ENCODE measurements at places on chromosomes 7 and 10.

- peak; percentile 66 for DNase-seq
These were observed 117.6 kb downstream of the TSPAN12 start for GRCh38 chr7:120740348-120740747.

GRCh38 chr7:92359801-92360200 is 87.5 kb upstream of the GATAD1 start:
- DNase-seq: no peak

- DNase-seq: no peak
These were observed 91.1 kb downstream of the PLXNA4 start for GRCh38 chr7:132485136-132485535.

- DNase-seq: peak; percentile 16
These were observed 196.4 kb upstream of the VSTM2A start for GRCh38 chr7:54345746-54346145.

- no peak for DNase-seq
These were observed 82.8 kb upstream of the GNA12 start for GRCh38 chr7:2926896-2927405.

GRCh38 chr10:71241114-71241829 is 28.9 kb downstream of the UNC5B start:
- DNase-seq: no peak

GRCh38 chr7:46173476-46174195 is 252.6 kb upstream of the IGFBP3 start:
- DNase-seq: peak; percentile 13

DNA sequence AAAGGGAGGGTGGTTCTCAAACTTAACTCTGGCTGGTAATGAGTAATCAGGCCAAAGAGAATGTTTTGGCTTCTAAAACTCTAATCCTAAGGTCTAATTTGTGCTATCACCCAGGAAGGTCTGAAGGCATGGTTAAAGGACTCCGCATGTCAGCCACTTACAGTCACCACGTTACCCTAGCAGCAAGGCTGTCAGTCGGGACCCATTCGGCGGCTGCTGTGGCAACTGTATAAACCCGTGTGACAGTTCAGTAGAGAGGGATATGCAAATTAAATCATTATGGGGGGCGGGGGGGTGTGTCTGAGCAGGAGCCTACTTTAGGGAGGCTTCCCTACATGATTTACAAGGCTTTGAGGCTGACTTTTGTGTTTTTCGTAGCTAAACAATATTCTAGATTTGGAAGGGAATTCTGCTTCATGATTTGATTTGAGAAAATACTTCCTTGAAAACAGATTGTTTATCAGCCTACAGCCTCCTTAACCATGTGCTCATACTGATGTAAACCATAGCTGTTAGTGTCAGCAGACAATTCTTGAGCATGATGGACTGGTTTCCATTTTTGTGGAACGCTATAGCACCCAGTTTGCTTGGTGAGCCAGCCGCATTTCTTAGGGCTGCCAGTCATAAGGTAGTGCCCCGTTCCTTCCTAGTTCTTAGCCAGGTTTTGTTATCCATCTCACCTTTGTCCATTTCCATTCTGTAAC is 284.4 kb downstream of the USP6NL start:
- no peak for DNase-seq

- no peak for DNase-seq
These were observed 62.3 kb downstream of the EGFR start for GRCh38 chr7:55081068-55081467.

DNA sequence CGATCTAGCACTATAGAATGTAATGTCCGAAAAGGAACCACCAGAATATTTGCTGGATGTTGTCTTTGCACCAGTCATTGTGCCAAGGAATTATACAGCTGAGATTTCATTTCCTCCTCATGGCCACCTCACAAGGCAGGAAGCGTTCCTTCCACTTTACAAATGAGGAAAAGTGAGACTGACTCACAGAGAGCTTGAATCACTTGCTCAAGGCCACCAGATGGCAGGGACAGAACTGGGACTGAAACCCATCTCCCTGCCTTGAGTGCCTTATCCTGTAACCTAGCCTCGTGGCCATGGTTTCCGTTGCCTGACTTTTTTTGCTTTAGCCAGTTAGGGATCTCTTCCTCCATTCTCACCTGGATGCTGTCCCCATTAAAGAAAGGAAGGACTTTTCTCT is 44.7 kb upstream of the PDZD8 start:
- DNase-seq: no peak

GRCh38 chr7:104818961-104819880 is 194.8 kb upstream of the KMT2E start:
- DNase-seq: no peak

DNA sequence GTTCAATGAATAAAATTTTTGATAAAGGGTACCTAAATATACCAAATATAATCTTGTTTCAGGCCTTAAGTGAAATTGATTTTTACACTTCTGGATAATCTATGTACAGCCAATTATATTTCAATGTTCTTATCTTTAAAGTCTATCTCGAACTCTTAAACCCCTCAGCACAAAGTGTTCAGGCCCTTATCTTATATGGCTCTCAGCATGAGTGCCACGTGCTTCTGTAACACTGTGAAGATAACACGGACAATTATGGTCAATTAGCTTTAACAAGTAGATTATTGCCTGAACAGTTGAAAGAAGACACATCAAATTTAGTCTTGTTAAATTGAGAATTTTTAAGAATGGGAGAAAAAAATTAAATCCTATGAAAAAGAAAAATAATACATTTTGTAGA is 40.4 kb upstream of the DMTF1 start:
- DNase-seq: no peak

- no peak for DNase-seq
These were observed 168.3 kb downstream of the SLIT1 start for GRCh38 chr10:97017474-97017903.

GRCh38 chr7:45347804-45348203 is 190.2 kb downstream of the RAMP3 start:
- no peak for DNase-seq

- no peak for DNase-seq
These were observed 119.2 kb downstream of the SFMBT2 start for GRCh38 chr10:7291487-7292270.

DNA sequence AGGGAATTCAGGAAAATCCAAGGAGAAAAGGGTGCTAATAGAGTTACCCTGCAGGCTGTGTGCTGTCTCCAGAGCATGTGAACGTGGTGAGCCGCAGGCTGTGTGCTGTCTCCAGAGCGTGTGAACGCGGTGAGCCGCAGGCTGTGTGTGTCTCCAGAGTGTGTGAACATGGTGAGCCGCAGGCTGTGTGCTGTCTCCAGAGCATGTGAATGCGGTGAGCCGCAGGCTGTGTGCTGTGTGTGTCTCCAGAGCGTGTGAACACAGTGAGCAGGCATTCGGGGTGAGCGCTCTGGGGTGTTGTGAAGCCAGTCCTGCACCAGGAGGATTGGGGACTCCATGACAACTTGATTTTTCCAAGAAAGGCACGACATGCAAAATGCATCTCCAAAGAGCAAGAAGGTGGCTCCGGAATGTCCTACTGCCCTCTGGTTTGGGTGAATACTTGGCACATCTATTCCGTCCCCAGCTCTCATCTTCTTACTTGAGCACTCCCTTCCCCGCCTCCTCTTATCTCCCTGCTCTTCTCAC is 407.9 kb upstream of the SHH start:
- DNase-seq: no peak

DNA sequence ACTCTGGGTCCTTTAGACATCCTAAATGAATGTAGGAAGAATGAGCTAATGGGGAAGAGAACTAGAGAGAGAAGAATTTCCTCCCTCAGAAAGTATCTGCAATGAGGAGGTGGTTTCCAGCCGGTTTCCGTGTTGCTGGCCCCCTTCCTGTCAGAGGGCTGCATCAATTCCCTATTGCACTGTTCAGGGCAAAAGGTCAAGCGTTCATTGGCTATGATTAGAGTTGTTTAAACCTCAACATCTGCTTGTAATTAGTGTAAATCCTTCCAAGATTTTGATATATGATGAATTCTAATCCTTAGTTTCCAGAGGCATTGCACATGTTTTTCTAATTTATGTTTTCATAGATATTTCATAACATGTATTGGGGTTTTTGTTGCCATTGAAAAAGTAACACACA is 107.3 kb upstream of the SGCE start:
- peak; percentile 86 for DNase-seq

DNA sequence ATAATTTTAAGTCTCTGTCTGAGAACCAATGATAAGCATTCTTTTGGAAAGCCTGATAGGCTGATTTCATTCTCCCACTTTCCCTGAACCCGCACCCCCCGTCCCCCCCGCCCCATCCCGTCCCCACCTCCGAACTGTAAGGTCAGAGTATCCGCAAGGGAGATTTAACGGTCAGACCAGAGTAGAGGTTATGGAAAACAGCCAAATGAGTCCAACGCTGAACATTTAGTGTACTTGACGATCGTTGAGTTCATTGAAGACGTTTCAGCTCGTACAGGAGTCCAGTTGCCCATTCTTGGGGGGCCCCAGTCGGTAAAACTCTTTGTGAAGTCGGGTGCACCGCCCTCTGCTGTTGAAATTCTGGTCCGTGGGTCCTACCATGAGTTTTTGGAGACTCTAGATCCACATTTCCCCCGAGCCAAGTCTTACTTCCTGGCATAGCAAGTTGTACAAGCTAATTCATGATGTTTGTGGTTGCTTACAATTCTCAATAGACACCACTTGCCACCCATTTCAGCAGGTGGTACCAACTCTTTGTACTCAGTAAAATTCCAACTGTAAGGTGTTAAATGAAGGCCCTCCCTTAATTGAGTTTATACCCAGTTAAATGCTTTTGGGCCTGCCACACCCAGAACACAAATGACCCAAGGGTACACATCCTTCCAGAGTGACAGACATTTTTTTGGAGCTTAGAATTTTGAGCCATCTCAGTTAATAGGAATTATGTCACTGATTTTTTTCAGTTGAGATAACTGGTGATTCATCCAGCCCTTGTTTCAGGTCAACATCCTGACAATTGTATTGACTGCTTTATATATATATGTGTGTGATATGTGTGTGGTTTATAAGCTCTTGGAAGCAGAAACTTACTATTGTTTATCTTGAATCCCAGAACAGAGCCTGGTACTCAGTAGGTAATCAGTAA is 1.2 kb downstream of the MARCHF5 start:
- DNase-seq: peak; percentile 80

- no peak for DNase-seq
These were observed 42.9 kb downstream of the CSTF2T start for GRCh38 chr10:51656503-51656902.

DNA sequence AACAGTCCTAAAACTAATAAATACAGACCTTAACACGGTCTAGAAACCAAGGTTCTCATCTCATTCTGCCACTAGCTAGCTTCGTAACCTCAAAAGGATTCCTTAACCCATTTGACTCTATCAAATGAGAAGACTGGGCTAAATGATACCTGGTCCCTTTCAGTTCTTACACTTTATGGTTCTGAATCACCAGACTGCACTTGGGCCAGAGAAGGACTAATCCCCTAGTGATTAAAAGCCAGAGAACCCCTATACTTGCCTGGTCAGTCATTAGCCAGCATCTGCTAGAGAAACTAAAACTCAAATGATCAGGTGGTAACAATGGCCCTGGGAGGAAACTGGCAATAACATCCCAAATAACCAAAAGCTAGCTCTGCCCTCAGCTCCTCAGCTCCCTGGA is 16.8 kb downstream of the TMEM243 start:
- no peak for DNase-seq

GRCh38 chr10:108208732-108209131 is 1044.2 kb upstream of the SORCS1 start:
- no peak for DNase-seq

DNA sequence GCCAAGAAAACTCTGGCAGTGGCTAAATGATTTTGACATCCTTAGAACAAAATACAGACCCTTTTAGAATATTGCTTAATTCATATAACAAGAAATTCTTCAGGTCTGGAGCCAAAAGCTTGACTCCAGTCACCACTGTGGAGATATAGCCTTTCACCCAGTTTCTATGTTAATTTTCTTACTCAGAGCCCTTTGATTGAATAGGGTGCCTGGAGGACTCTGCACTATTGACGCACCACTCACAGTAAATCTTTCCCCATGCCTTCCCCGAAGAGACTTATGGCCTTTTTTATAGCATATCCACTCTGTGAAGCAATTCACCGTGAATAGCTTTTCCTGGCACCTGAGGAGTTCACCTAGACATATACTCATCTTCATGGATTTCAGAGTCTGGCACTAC is 613.8 kb downstream of the ZWINT start:
- DNase-seq: no peak

DNA sequence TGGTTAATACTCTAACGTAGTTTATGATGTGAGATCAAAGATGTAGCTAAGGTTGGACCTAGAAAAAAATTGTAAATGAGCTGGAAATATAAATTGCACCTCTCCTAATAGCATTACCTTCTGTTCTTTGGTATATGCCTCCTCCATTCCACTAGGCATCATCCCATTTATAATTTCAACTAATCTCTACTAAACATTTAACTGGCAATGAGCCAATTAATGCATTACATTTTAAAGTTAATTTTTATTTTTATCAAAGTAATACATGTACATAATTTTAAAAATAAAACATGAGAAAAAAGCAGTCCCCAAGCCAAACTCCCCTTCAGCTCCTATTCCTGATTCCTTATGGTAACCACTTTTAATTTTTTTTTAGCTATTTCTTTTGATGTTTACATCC is 35.1 kb upstream of the SKAP2 start:
- DNase-seq: no peak

DNA sequence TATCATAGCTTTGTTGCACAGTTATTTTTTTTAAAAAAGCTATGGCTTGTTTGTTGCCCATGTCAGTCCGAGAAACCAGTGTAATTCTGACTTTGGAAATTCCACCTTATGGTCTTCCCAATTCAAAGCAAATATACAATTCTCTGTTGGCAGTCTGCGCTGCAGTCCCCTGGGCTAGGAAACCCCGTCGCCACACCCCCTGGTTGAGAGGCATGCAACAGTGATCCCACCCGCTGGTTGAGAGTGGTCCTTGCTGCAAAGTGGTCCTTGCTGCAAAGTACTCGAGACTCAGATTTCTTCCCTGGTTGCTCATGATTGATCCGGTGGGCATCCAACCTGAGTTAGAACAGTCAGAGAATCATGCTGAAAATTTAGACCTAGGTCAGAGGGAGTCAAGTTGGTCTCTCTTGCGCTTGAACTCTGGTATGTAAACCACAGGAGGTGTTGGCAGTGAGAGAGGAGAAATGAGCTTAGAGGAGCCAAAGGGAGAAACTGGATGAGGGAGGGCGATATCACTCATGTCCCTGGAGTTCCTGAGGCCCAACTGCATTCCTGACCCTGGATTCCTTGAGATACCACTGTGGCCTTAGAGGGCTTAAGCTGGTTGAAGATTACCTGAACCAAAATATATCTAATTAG is 45.0 kb upstream of the STK17A start:
- no peak for DNase-seq

- no peak for DNase-seq
These were observed 32.5 kb downstream of the C10orf71 start for GRCh38 chr10:49331431-49331830.

DNA sequence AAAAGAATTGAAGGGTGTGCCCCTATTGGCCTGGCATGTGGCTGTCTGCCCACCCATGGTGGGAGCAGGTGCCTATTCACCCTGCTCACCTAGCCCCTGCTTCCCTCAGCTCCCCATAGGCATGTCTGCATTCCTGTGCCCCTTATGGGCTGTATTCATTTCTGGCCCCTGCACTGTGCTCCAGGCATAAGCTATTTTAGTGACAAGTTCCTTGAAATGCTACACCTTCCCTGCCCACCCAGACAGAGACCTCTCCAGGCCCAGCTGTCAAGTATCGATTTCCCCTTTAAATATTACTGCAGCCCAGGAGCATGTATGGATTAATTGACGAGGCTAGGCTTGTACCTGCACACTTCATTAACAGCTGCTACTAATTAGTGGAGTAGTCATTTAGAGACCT is 235.4 kb downstream of the RPS24 start:
- no peak for DNase-seq

- DNase-seq: peak; percentile 51
These were observed 1.1 kb downstream of the EGFR start for GRCh38 chr7:55019691-55020465.

Data from stomach (tissue), 19 donors.